IMR-90 (cell line): ENCODE measurements at places on chromosomes 7 and 10.

DNA sequence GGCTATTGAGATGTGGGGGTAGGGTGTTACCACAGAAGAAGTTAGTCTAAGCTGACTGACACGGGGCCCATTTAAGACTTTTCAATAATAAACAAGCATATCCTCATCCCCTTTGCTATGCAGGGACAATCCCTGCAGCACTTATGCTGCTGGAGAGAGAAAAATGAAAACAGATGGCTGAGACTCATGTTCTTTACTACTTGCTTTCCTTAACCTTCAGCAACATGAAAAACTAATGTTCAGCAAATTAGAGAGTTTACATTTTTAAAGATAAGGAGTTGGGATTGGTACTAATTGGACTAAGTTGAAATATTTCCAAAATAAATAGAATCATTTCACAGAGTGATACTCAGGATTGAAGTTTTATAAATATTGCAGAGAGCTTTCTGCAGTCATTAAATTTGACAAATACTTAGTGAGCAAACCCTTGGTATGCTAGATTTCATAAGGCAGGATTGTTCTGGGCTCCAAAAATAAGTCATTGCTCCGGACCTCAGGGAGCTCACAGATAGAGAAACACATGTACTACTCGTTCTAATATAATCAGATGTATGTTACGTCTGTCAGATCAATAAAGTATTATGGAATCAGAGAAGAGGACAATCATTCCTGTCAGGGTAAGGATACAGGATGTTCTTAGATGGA, 147.1 kb upstream of the LRRN3 start:
- peak; percentile 76 for DNase-seq

- no peak for DNase-seq
Measured at GRCh38 chr10:14654821-14655382, 119.8 kb downstream of the FAM107B start.

- peak; percentile 77 for DNase-seq
Measured at GRCh38 chr7:156493942-156494341, 146.6 kb upstream of the RNF32 start.

DNA sequence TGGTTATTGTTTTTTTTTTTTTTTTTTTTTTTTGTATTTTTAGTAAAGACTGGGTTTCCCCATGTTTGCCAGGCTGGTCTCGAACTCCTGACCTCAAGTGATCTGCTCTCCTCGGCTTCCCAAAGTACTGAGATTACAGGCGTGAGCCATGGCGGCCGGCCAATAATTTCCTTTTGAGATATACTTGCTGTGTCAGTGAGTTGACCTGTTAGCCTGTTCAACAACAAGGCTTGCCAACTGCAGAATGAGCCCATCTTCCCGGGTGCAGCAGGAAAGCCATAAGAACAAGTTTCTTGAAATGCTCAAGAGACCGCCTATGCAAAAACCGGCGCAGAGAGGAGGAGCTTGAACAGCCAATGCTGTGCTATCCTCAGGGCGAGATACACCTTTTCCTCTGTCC, 112.5 kb downstream of the PRPF18 start:
- no peak for DNase-seq

DNA sequence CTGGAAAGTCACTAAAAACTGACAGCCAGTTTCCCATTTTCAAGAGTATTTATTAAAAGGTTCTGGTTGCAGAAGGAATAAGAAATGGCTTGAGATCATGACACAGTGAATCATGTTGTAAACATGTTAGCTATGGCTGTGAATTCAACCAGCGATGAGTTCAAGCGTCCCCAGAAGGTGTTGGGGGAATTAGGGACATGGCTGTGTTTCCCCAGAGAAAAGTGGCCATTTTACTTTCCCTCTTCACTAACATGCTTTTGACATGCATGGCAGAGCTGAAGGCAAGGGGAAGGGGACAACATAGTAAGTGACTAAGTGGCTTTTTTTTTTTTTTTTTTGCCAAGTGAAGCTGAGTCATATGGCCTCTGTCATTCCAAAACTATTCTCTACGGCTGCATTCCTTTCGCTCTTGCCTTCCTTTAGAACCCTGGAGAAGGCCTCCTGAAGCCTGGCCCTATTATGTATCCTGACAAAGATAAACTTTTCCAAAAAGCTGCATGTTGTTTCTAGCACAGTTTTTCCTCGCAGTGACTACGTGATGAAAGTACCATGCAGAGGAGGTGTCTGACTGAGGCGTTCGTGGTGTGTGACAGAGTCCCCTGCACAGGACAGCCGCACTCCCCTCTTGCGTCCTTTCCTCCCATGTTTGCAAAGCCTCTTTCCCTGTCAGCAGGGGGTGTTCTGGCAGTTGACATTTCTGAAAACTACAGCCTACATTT, 46.9 kb downstream of the EGFR start:
- DNase-seq, result peak; percentile 94

DNA sequence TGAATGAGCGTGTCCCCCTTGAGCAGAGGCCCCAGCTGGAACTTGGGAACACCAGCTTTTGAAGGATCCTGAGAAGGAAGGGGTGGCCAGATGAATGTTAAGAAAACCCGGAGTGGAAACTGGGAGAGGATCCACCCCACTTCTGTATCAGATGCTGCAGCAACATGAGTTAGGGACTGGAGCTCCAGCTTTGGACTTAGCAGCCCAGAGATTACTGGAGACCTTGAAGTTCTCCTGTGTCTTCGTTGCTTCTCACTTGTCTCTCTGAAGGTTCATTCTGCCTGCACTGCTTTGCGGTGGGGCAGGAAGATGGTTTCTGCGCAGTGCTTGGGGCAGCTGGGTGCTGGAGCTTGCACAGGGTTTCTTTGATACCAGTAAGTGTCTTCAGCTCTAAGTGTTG, 9.3 kb downstream of the TMEM248 start:
- DNase-seq, result peak; percentile 40

DNA sequence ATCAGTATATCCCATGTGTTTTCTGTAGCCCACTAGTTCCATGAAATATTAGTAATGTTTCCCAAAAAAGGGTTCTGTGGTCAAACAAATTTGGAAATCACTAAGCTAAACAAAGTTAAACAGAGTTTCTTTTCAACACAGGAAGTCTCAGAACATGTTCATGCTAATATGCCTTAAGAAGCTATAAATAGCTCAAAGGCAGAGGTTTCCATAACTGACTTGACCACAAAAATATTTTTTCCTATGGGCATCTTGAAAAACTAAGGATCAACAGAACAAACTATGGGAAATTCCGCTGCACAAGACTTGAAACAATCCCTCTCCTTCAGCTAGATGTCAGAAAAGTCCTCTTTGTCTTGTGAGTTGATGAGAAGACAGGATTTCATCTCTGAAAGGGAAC, 59.7 kb downstream of the SEM1 start:
- DNase-seq, result peak; percentile 49

- DNase-seq, result no peak
Measured at GRCh38 chr10:79339266-79339665, 8.0 kb upstream of the PPIF start.

DNA sequence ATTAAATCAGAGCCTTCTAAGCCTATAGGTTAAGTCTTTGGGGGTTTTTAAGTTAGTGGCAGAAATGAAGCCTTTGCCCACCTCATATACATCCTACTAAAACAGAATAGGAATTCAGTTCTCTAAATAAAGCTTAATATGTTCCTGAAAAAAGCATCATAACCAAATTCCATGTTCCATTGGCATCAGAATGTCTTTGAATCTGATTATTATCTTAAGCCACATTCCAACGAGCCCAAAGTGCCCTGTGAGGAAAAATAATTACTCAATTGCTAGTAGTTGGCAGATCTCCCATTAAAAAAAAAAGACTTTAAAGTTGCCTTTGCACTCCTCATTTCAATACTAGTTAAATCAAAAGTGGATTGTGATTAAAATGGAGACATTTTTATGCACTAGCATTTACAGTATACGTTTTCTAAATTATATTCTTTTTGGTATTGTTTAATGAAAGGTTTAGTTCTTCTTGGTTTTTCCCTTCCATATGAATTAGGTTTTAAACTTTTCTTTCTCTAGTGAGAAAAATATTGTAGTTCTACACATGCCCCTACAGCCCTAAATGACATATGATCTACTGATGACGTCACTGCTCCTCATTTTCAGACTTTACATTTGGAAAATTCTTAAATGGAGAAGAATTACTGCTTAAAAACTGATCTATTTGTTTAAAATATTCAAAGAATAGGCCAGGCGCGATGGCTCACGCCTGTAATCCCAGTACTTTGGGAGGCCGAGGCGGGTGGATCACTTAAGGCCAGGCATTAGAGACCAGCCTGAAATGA, 54.3 kb upstream of the CABCOCO1 start:
- DNase-seq, result no peak

GRCh38 chr7:98930464-98930863, 52.1 kb downstream of the TRRAP start:
- no peak for DNase-seq

GRCh38 chr7:82745117-82745516, 301.5 kb upstream of the CACNA2D1 start:
- DNase-seq, result peak; percentile 8

GRCh38 chr10:34206078-34206934, 608.8 kb downstream of the PARD3 start:
- DNase-seq, result no peak

DNA sequence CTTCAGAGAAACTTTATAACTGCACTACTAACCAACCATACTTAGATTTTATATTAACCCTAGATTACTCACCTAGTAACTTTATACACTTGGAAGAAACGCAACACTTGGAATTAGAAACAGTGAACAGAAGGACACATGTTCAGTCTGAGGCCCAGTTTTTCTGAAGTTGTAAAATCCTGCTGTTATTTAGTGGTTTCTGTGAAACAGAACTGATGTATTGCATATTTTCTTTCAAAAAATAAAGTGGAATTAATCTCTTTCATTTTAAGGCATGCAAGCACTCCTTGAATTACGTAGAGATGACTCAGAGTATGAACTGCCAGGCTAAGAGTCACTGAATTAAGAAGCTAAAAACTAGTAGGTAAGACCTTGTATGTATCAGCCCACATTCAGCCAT, 215.8 kb downstream of the SKAP2 start:
- peak; percentile 76 for DNase-seq

DNA sequence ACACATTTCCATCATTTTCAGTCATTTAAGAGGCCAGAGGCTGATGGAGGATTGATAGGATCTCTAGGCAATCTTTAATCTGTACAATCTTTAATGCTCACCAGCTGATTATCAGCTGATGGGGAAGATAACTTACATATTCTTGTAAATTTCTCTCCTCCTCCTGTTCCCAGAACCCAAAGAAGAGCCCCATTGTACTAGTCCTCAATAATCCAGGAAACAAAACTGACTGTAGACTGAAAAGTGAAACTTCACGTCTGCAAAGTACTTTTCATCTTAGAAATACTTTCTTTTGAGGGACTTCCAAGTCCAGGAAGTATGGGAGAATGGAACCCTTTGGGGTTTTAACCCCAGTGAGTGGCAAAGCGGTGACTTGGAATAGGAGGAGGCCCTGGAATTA, 283.3 kb downstream of the FRMD4A start:
- no peak for DNase-seq

DNA sequence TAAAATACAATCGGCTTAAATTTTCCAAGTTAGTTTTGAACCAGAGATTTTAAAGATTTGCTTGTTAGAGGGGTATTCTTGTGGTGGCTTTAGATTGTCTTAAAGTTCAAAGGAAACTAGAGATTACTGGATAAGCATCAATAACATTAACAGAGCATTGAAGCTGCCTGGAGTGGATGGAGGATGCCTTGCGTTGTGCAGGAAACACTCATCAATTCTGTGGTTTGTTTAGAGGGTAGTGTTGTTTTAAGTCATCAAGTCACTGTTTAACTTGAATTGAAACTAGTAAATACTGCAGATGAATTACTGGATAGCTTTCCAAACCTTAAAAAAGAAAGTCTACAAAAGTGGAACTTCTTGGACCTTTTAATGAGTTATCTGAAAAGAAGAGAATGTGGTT, 218.6 kb downstream of the CELF2 start:
- DNase-seq, result peak; percentile 4

GRCh38 chr7:106772655-106773108, 92.4 kb upstream of the PIK3CG start:
- peak; percentile 89 for DNase-seq

DNA sequence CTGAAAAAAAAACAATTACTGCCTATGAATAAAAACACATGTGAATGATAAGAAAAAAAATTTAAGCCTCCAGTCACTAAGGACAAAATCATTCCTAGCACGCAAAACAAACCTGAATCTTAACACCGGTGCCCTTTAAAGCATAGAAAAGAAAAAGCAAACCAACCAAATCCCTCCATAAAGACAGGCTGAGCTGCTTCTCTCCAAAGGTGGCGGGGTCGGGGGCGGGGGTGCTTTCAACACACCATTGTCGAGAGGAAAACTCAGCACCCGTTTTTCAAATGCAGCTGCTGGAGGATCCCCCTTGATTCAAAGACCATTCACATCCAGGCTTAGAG, 1.4 kb downstream of the ST8SIA6 start:
- no peak for DNase-seq

DNA sequence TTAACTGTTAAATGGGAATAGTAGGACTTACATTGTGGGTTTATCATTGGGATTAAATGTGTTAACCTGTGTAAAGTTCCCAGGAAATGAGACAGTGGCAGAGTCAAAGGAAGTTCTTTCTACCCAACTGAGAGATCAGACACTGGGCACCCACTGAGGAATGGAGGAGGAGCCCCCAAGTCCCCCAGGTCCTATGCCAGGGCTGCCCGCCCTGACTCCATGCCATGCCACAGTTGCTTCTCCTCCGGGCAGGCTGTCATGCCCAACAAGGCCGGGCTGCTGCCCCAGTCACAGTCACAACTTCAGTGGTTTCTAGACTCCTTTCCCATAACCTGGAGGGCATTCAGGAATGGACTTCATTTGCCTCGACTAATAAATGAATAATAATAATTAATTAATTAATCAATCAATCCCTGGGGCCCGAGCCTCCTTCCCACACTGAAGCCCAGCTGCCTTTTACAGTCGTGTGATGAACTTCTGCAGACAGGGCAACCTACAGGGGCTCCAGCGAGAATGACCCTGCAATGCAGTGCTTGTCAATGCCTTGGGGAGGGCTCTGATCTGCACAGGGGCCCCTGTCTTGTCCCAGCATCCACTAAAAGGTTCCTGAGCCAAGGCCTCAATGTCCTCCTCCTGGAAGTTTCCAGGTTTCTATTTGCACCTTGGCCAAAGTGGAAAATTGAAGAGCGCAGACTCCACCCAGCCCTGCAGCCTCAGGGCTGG, 32.4 kb downstream of the DRGX start:
- no peak for DNase-seq

- peak; percentile 48 for DNase-seq
Measured at GRCh38 chr7:94001396-94001795, 2.8 kb downstream of the BET1 start.

DNA sequence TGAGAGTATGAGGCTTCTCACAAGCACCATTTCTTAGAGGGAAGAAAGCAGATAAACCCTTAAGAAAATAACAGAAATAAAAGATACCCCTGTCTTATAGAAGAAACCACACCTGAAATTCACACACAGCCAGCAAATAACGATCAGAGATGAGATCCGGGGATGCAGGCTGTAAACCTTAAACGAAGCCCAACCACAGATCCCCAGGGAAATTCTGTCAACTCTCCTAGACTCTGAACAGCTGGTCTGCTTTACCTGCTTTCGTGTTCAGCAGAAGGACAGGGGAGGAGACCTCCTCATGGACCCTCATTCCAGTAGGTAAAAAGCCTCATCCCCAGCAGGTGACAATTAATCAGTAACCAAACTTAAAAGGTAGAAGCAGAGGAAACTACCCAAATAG, 45.0 kb downstream of the VOPP1 start:
- DNase-seq, result no peak

GRCh38 chr7:22895140-22895827, 72.6 kb upstream of the TOMM7 start:
- DNase-seq, result peak; percentile 7

GRCh38 chr10:17217631-17218232, 10.3 kb upstream of the VIM start:
- peak; percentile 89 for DNase-seq

GRCh38 chr7:98295467-98296192, 14.1 kb downstream of the BRI3 start:
- DNase-seq, result no peak
